ENCODE measurements at places on chromosomes 3 and 15.

- DNase-seq, result no peak
These were observed 318.4 kb upstream of the COL8A1 start for GRCh38 chr3:99319961-99320360.

DNA sequence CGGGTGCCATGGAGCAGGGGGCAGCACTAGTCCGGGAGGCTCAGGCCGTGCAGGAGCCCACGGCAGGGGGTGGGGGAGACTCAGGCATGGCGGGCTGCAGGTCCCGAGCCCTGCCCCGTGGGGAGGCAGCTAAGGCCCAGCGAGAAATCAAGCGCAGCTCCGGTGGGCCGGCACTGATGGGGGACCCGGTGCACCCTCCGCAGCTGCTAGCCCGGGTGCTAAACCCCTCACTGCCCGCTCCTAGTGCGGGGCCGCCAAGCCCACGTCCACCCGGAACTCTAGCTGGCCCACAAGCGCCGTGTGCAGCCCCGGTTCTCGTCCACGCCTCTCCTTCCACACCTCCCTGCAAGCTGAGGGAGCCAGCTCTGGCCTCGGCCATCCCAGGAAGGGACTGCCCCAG lies 49.6 kb upstream of the SOX14 start:
- no peak for DNase-seq

- DNase-seq, result no peak
These were observed 26.2 kb downstream of the TM2D3 start for GRCh38 chr15:101625980-101626379.

GRCh38 chr3:45055411-45056143 lies 29.5 kb downstream of the CLEC3B start:
- DNase-seq, result no peak

- DNase-seq, result peak; percentile 56
These were observed 394 bp downstream of the OSBPL10 start for GRCh38 chr3:31980530-31981205.

DNA sequence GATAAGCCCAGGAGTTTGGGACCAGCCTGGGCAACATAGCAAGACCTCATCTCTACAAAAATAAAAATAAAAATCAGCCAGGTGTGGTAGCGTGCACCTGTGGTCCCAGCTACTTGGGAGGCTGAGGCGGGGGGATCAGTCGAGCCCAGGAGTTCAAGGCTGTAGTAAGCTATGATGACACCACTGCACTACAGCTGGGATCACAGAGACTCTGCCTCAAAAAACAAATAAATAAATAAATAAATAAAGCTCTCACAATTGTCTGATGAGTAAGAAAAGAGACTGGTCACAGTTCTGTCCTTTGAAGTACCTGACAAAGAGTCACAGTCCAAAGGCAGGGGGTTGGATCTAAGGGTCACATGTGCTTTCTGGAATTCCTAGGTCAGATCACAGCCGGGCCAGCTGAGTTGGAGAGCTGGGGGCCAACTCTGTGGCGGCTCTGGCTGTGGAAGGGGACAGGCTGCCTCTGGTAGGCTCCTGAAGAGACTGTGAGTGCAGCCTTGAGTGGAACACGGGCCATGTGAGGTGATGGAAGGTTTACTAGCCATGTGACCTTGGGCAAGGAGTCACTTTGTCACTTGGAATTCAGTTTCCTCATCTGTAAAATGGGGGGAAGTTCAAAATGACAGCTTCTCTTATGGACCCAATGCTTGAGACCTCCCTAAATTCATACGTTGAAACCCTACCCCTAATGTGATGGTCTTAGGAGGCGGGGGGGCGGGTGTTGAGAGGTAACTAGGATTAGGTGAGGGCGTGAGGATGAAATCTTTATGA lies 47.2 kb downstream of the WHAMM start:
- DNase-seq, result no peak

- DNase-seq, result no peak
These were observed at the start of gene PPM1M for GRCh38 chr3:52245322-52246263. TSS of gene PPM1M (plus strand) at chr3:52245759. CDS start at chr3:52245825, 66 bp downstream.
